ENCODE measurements at places on chromosomes 3 and 15.

DNA sequence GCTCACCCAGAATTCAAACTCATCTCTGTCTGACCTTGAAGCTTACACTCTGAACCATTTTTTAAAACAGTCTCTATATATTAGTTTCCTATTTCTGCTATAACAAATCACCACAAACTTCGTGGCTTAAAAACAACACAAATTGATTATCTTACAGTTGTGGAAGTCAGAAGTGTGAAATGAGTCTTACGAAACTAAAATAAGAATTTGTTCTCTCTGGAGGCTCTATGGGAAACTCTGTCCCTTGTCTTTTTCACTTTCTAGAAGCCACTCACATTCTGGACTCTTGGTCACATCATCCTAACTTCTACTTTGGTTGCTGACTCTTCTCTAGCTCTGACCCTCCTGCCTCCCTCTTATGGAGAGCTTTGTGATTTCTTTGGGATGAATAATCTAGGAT lies 429.3 kb upstream of the THBS1 start:
- no peak overlapping the region for H3K27ac ChIP-seq
- peaks cover 24% of the 10 kb centered on the region for H3K27me3 ChIP-seq
- H3K36me3 ChIP-seq = no peaks in the 10 kb centered on the region

GRCh38 chr3:157541506-157542236 lies 38.5 kb upstream of the VEPH1 start:
- H3K4me1 ChIP-seq = no peaks in the 10 kb centered on the region
- no peak overlapping the region for H3K4me3 ChIP-seq
- H3K27ac ChIP-seq = no peak overlapping the region
- DNase-seq = no peak

GRCh38 chr3:171250444-171250843 lies 209.8 kb downstream of the TNIK start:
- DNase-seq = no peak
- peaks cover 14% of the 10 kb centered on the region for H3K36me3 ChIP-seq
- H3K27ac ChIP-seq = no peak overlapping the region

- H3K27me3 ChIP-seq = peaks cover 27% of the 10 kb centered on the region
- no peak overlapping the region for H3K27ac ChIP-seq
- no peak for DNase-seq
- no peaks in the 10 kb centered on the region for H3K4me1 ChIP-seq
- no peak overlapping the region for H3K4me3 ChIP-seq
Measured at GRCh38 chr15:96170979-96171739, 159.3 kb upstream of the NR2F2 start.

DNA sequence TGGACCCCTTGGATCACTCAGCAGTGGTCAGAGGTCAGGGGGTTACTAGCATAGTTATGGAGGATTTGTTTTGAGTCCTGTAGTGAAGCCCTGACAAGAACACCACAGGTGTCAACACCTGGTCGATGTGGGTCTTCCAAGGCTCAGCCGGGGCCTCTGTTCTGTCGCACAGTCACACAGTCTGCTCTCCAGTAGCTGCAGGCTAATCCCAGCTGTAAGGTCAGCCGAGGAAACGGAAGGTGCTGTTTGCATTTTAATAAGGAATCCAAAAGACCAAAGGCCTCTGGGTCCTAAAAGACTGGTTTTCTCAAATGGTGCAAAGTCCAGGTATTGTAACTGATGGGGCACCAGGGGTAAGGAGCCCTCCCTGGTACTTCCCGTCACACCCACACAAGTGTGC lies 71.7 kb downstream of the RPLP1 start:
- no peak overlapping the region for H3K4me3 ChIP-seq
- H3K4me1 ChIP-seq = peaks cover 4% of the 10 kb centered on the region
- no peak overlapping the region for H3K27ac ChIP-seq
- H3K27me3 ChIP-seq = peaks cover 3% of the 10 kb centered on the region
- no peak for DNase-seq

DNA sequence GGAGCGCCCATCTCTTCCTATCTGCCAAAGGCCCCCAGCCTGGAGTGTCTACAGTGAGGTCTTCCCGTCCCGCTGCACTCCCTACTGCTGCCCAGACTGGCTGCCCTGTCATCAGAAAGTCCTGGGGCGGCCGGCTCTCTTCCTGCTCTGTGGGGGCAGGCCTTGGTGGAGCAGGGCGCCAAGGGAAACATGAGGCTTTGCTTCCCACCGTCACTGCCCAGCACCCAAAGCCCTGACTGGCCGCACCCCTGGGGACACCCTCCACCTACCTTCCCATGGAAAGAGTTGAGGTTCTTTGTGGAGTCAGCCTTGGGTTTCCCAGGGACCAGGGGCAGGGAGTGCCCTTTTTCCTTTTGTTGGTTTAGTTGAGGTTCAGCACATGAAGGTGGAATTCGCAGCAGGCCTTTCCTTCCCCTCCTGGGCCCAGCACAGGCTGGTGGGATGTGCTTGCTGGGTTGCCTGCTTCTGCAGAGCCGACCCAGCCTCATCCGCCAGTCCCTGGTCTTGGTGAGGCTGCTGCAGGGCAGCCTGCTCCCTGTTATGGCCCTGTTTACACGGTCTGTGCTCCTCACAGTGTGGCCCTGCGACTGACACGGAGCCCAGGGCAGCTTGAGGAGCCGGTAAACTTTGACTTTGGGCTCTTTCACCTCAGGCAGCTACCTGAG lies 51.8 kb upstream of the PLXNA1 start:
- peaks cover 7% of the 10 kb centered on the region for H3K36me3 ChIP-seq
- no peak for DNase-seq
- H3K4me1 ChIP-seq = no peaks in the 10 kb centered on the region
- no peak overlapping the region for H3K27ac ChIP-seq

GRCh38 chr15:68471541-68471940 lies 39.6 kb upstream of the ITGA11 start:
- peaks cover 13% of the 10 kb centered on the region for H3K27me3 ChIP-seq
- H3K4me1 ChIP-seq = no peaks in the 10 kb centered on the region
- no peak overlapping the region for H3K27ac ChIP-seq
- no peaks in the 10 kb centered on the region for H3K36me3 ChIP-seq
- DNase-seq = no peak

DNA sequence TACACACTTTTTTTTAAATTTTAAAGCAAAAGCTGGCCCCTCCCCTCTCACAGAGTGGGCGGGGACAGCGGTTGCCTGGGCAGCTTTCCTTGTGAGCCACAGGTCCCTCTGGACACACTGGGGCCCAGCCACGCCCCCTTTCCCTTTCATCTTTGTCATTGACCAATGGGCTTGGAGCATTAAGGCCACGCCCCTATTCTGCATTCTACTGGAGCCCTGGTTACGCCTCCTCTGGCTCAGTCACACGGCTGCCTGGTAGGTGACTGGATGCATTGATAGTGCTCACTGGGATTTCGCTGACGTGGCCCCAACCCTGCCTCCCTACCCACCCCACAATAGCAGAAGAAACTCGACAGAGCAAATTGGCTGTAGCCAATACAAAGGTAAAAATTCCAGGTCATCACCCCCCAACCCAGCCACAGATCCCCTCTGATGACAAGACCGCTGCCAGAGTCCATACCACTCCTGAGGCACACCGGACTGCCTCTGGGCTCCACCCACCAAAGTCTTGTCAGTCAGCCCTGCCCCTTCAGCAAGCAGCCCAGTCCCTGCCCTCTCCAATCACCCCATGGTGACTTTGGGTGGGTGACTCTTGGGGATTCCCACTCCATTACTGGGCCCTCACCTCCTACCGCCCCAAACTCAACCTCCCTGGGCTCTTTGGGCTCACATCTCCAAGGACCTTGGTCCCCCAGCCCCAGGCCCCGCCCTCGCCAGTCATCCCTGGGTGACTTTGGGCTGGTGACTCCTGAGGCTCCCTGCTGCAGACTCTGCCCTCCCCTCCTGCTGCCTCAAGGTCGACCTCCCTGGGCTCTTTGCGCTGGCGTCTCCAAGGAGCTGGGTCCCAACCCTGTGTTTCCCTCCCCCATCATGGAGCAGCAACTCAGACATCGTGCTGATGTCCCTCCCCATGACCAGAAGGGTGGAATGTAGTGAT lies 112.2 kb upstream of the FAN1 start:
- no peak overlapping the region for H3K27ac ChIP-seq
- peaks cover 20% of the 10 kb centered on the region for H3K27me3 ChIP-seq
- no peaks in the 10 kb centered on the region for H3K36me3 ChIP-seq

DNA sequence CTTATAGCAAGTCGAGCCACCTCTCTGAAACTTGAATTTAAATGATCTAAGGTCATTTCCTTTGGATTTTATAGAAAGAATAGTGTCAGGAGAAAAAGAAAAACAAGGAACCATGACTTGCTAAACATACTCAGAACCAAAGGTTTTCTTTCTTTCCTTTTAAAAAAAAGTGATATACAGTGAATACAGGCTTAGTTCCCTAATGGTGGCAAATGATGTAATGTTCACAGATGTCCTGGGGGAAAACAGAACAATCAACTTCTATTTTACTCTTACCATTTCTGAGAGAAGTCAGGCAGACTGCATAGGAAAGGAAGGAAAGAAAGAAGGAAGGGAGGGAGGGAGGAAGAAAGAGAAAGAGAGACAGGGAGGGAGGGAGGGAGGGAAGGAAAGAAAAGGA lies 56.5 kb downstream of the ST6GAL1 start:
- H3K27me3 ChIP-seq = no peaks in the 10 kb centered on the region
- peaks cover 74% of the 10 kb centered on the region for H3K36me3 ChIP-seq
- peaks cover 52% of the 10 kb centered on the region for H3K4me1 ChIP-seq

DNA sequence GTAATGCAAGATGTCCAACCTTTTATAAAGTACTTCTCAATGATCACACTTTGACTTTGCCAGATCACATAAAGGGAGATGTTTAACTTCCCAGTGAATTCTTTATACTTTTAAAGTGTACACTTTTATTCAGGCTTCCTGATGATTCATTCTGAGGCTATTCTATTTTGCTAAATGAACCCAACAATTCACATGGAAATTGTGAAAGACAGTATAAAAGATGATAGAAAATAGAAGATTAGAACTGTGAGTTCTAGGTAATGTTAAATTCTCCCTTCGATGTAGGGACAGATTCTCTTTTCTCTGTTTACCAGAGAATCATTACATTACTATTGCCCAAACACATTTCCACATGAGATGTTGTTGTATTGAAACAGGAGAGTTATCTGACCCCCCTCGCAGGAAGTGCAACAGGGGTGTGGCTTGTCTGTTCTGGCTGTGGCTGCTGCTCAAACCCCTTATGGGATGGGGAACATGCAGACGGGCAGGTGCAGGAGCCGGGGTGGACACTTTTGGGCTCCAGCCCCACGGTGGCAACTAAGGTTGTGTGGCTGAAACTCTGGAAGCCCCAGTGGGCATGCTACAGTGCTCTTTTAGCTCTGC lies 131.3 kb upstream of the LRTM1 start:
- DNase-seq = no peak
- H3K4me3 ChIP-seq = no peak overlapping the region
- H3K27ac ChIP-seq = no peak overlapping the region
- H3K4me1 ChIP-seq = no peaks in the 10 kb centered on the region
- no peaks in the 10 kb centered on the region for H3K27me3 ChIP-seq

- no peaks in the 10 kb centered on the region for H3K4me1 ChIP-seq
- H3K27ac ChIP-seq = no peak overlapping the region
- H3K4me3 ChIP-seq = no peak overlapping the region
- no peak for DNase-seq
Measured at GRCh38 chr15:65969865-65970816, 100.8 kb downstream of the RAB11A start.
